ENCODE measurements at places on chromosomes 5 and 9.

GRCh38 chr5:120446068-120446492, 18.0 kb upstream of the PRR16 start:
- DNase-seq, result no peak

- DNase-seq, result no peak
Observed at GRCh38 chr5:90134892-90135291, 274.7 kb downstream of the CETN3 start.

- no peak for DNase-seq
Observed at GRCh38 chr9:133658442-133659431, 22.6 kb downstream of the DBH start.

- DNase-seq, result no peak
Observed at GRCh38 chr5:7391814-7392692, 3.9 kb upstream of the ADCY2 start.

GRCh38 chr5:111830333-111830732, 73.3 kb upstream of the NREP start:
- no peak for DNase-seq

- no peak for DNase-seq
Observed at GRCh38 chr9:85960688-85961093, 19.7 kb downstream of the NAA35 start.

- DNase-seq, result peak; percentile 89
Observed at GRCh38 chr5:12566441-12566840, 662.2 kb upstream of the CTNND2 start.

DNA sequence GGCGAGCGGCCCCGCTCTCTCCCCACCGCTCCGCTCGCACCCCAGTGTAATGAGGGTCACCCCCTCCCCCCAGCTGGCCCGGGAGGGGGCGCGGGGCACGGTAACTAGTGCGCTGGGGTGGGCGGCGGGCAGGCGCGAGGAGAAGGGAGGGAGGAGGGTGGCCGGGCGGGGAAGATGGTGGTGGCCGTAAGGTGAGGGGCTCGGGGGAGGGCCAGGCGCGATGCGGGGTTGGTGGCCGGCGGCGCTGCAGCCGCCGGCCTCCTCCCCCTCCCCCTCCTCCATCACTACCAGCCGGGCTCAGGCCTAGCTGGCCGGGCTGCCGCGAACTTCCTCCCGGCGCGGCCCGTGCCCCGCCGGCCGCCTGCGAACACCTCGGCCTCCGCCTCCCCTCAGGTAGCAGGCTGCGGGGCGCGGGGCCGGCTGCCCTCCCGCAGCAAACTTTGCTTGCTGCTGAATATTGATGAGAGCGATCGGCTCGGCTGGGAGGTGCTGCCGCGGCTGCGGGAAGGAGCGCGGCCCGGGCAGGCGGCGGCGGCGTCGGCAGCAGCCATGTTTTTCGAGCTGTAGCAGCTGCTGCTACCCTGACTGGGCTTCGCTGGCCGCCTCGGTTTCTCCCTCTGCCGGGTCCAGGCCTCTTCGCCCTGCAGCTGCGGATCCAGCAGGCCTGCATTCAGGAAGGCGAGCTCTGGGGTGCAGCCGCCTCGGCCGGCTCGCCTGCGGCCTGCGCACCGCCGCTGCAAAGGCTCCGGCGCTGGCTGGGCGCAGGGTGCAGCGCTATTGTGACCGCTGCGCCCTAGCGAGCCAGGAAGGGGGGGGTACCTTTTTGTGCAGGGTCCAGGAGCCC, 502 bp downstream of the NSD1 start:
- no peak for DNase-seq

DNA sequence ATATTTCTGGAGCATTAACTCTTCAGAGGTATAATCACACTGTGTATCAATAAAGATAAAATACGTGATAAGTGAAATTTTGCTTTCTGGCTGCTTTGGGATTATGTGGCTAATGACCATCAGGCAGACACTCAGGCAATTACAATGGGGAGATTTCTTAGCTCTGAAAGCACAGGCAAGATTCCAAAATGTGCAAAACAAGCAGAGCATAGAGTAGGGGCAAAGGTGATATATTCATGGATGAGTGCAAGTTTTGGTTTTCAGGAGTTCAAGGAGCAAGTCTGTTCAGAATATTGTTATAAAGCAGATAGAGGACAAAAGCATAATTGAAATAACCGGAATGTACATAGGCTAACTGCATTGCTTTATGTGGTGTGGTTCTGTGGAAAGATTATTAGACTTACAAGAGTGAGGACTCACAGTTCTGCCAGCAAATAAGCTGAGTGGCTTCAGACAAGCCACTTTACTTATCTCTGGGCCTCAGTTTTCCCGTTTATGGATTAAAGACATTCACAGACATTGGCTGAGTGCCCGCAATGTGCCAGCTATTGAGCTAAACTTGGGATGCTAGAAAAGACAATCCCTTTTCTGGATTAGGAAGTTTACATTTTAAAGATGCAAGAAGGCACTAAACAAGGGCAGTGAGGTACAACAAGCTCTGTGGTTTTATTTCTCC, 945.6 kb upstream of the ARRDC3 start:
- no peak for DNase-seq

- DNase-seq, result peak; percentile 1
Observed at GRCh38 chr9:33498387-33498786, 24.7 kb upstream of the NOL6 start.

GRCh38 chr5:180830253-180831138, 27.9 kb upstream of the MGAT1 start:
- peak; percentile 11 for DNase-seq

GRCh38 chr9:72299017-72299603, 65.9 kb downstream of the ZFAND5 start:
- DNase-seq, result no peak

GRCh38 chr5:65043843-65044359, 275.2 kb downstream of the CWC27 start:
- DNase-seq, result no peak

GRCh38 chr5:91206734-91207133, 176.4 kb downstream of the ARRDC3 start:
- DNase-seq, result no peak

GRCh38 chr5:93622240-93622885, 39.3 kb downstream of the NR2F1 start:
- peak; percentile 23 for DNase-seq

GRCh38 chr5:150124111-150124557, 31.5 kb downstream of the PDGFRB start:
- DNase-seq, result no peak

GRCh38 chr5:154653764-154654485, 101.3 kb upstream of the LARP1 start:
- no peak for DNase-seq

GRCh38 chr9:116340270-116340669, 186.7 kb downstream of the PAPPA start:
- no peak for DNase-seq

DNA sequence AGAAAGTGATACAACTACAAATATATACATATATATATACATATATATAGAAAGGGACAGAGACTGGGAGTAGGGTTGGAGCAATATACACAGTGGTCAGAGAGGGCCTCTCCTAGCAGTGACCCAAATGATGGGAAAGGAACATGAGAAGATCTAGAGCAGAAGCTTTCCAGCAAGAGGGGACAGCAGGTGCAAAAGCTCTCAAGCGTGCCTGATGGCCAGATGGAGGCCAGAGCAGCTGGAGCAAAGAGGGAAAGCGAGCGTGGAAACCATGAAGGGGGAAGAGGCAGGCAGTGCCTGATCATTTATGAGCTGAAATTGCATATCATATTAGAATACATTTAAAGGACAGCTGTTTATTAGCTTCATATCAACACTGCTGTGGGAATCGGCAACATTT, 7.6 kb upstream of the GRPEL2 start:
- DNase-seq, result no peak

GRCh38 chr5:172530878-172531703, 76.8 kb upstream of the SH3PXD2B start:
- no peak for DNase-seq

DNA sequence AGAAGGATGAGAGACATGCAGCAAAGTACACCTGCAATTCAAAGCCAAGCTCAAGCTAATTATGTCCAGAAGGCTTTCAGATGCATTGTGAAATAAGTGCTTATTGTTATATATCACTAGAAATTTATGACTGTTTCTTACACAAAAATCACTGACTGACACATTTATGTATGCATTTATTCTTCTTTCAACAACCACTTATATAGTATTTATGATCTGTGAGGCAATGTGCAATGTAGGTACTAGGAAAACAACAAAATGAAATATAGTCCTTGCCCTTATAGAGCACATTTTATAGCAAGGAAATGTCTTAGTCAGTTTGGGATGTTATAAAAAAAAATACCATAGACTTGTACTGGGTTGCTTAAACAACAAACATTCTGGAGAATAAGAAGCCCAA, 167.6 kb downstream of the YIPF5 start:
- DNase-seq, result no peak

DNA sequence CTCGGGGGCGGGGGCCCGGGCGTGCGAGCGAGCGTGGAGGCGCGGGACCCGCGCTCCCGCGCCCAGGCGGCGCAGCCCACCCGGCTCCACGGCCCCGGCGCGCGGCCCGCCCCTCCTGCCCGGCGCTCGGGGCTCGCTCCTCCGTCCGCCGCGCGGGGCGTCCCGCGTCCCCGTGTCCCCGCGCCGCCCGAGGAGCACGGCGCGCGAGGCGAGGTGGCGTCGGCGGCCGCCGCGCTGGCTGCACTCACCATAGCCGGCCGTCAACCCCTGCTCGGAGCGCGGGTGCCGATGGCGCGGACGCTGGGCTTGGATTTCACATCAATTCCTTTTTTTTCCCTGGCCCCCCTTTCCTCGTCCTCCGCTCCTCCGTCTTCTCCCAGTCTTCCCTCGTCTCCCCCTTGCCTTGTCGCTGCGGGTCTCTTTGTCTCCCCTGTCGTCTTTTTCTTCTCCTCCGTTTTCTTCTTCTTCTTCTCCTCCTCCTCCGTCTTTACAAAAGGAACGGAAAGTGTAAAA, 494 bp downstream of the PTCH1 start:
- DNase-seq, result no peak

DNA sequence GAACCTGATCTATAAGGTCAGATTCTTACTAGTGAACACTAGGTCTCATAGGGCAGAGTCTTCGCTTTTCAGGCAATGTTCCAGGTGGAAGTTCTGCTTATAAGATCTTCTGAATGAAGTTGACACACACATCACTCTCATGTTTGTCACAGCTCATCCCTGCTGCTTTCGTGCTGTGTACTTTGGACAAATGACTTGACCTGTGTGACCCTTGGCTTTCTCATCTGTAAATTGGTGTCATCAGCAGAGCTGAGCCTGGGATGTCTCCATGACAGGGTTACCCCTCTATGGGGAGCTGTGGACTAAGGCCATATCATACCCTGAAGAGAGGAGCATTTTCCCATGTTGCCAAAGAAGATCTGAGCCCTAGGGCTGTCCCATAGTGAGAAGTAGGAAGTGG, 2.8 kb downstream of the DELE1 start:
- DNase-seq, result no peak

DNA sequence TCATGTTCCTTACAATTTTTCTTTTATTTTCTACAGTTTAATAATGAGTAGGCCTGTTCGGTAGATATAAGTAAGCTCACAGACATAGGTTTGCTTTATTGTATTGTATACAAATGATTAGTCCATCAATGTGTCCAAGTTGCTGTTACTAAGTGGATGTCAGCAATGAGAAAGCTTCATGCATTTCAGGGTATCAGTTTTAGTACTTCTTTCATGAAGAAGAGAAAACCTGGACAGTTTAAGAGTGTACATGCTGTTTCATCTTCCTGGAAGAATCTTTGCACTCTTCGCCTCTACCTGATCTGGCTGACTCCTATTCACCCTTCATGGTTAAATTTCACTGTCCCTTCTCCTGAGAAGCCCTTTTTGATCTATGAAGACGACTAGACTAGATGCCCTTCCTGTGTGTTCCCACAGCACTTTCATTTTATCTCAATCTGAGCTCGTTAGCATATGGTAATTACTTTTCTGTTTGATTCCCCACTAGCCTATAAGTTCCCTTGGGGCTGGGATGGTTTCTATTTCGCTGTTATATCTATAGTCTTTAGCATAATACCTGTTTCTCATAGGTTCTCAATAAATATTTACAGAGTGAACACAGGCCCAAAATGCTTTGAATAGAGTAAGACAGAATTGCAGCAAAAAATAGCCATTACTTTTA, 70.7 kb downstream of the CETN3 start:
- DNase-seq, result no peak

- peak; percentile 84 for DNase-seq
Observed at GRCh38 chr5:154087260-154087659, 48.5 kb downstream of the MFAP3 start.

GRCh38 chr9:69877852-69878514, 57.4 kb downstream of the CFAP95 start:
- no peak for DNase-seq

DNA sequence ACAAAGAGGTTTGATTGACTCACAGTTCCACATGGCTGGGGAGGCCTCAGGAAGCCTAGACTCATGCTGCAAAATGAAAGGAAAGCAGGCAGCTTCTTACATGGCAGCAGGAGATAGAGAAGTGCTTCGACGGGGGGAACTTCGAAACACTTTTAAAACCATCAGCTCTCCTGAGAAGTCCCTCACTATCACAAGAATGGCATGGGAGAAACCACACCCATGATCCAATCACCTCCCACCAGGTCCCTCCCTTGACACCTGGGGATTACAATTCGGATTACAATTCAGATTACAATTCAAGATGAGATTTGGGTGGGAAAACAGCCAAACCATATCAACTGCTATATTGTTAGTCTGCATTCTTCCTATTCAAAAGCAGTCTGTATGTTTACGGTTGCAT, 322.3 kb upstream of the ISL1 start:
- no peak for DNase-seq

DNA sequence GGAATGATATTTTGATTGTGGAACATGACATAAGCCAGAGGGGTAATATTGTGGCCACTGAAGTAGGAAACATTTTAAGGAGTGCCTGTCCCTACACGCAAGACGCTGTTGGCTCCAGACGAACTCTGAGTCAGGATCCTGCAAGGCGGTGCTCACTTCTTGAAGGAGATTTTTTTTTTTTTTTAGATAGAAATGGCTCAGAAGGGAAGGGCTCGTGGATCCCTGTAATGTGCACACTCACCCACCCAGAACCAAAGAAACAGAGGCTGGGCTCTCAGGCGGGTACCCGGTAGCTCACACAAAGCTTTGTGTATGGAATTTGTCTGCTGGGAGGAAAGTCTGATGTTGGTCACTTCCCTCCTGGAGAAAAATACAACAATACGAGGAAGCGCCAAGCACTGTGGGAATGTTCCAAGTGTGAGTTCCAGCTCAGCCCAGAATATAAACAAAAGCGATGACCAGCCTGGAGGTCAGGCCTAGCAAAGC, 25.7 kb downstream of the RAPGEF1 start:
- DNase-seq, result no peak

- no peak for DNase-seq
Observed at GRCh38 chr5:142122121-142122520, 13.5 kb downstream of the NDFIP1 start.

DNA sequence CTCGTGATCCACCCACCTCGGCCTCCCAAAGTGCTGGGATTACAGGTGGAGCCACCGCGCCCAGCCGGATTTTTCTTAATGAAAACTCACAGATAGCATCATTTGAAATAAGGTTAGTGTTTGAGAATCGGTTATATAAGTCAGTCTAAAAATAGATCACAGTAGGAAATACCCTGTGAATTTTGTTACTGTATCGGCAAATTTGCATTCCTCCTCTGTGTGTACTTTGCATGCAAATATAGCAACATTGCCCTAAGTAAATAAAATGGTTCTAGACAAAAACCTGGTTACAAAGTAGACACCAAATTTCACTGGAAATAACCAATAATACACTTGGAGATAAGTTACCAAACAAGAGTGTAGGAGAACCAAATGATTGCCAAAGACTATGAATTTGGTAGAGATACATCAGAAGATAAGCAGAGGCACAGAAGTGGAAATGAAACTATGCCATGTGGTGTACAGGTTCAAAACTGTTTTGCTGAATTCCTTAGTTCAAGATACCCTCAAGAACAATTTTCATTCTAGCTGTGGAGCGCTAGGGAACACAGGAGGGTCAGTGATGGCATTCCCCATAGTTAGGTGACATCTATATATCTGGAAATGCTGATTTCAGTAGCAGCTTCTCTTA, 58.1 kb downstream of the ICE1 start:
- no peak for DNase-seq

Data from NCI-H446 treated with DMSO at 0.1 percent for 48 hours (cell line).